ENCODE measurements at places on chromosomes 2 and 18.
A peak's percentile ranks its signal among the peaks of the same experiment; 100 is the strongest.

DNA sequence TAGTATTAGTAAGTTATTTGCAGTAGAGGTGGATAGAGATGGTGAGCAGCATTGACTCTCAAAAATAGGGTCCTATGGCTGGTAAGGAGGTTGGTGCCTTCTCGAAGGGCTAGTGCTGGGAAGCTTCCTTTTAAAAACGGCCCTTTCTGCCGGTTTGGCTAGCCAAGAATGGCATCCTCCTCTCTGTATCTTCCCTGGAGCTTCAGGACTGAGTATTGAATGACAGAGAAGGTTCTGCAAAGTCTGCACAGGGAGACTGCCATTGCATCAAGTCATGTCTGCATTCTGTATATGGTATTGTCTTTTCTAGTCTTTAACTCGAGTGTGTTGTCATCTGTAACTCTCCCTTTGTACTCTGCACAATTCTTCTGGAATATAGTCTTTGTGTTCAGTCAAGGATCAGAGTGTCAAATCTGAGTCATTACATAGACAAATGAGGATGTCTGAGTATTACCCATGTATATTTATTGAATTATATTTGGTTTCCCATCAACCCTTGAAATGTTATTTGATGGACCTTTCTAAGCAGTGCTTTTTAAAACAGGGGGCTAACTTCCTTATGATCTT is 1.1 kb downstream of the LDLRAD4 start:
- no peak for DNase-seq

GRCh38 chr2:120474486-120474885 is 128.6 kb downstream of the INHBB start:
- no peak for DNase-seq

DNA sequence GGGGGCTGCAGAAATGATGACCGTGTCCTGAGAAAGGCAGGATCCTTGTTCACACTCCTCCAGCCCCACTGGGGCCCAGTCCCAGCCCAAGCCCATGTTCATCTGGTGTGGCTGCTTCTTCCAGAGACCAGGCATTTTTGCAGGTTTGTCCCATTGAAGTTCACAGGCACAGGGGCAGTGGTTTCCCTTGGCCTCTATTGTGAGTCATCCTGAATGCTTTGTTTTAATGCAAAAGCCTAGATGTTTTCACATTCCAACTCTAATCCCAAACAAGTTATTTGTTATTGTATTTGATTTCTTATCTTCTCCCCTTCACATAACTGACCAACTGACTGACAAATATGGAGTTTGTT is 426.4 kb upstream of the ID2 start:
- DNase-seq = no peak

DNA sequence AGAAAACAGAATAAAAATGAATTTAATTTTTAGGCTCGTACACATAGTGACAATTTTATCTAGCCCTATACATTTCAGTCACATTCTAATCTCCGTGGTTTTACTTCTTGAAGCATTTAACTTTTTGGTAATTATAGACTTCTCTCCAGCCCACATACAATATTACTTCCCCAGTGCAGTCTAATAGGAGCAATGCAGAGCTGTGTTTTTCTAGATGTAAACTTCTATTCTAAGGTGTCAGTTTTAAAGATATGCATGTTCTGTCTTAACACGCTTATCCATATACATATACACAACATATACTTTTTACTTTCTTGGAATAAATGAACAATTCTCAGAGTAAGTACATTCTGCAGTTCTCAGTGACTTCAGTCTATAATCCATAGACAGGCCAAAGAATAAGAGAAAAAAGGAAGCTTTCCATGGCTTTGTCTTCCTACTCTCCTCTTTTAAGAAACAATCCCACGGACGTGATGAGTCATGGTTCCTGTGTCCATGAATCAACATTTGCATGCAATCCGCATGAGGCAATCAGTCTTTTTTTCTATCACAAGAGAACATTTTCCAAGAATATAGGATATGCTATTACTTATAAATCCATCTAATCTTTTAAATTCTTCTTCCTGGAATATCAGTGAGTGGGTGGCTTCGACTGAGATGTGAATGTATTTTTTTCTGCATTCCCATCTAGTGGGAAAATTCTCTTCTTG is 42.8 kb downstream of the CCDC102B start:
- DNase-seq = no peak

GRCh38 chr2:56784046-56784445 is 600.3 kb downstream of the CCDC85A start:
- DNase-seq = no peak

- peak; percentile 16 for DNase-seq
These were observed 20.7 kb downstream of the FOSL2 start for GRCh38 chr2:28413152-28413898.

DNA sequence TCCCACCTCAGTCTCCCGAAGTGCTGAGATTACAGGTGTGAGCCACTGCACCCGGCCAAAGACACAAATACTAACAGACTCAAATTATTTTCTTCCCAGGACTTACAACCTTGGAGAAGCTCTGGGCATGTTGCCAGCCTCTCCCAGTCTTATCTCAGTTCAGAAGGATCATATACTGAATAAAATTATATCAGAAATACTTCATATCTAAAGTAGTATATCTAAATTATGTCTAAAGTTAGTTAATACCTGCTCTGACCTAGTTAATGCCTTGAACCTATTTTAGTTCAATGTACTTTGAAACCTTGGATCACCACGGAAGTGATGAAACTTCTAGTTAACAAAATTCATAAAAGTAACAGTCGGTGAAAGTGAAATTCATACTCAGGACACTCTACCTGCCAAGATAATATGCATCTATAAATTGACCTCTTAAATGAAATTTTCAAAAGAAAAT is 34.4 kb upstream of the CYBRD1 start:
- DNase-seq = no peak

DNA sequence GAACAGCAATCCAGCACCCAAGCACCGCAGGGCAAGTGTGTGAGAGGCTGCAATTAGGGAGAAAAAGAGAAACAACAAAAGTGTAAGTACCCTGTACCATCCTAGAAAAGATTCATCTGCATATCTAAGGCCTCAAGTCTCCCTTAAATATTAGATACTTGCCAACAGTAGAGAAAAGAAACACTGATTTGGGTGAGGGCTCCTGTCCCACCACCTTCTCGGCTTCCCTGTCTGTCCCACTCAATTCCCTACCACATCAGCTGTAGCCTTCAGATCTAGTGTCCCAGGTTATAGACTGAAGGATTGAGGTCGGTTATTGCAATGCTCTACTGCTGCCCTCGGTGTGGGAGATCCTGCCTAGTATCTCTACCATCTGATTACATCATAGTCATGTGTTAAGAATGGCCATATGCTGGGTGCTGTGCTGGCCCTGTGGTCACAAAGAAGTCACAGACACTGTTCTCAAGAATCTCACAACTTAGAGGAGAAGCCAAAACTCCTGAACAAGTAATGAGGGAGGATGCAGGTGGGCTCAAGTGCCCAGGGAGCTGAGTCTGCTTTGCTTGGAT is 2.5 kb downstream of the RAX start:
- no peak for DNase-seq

DNA sequence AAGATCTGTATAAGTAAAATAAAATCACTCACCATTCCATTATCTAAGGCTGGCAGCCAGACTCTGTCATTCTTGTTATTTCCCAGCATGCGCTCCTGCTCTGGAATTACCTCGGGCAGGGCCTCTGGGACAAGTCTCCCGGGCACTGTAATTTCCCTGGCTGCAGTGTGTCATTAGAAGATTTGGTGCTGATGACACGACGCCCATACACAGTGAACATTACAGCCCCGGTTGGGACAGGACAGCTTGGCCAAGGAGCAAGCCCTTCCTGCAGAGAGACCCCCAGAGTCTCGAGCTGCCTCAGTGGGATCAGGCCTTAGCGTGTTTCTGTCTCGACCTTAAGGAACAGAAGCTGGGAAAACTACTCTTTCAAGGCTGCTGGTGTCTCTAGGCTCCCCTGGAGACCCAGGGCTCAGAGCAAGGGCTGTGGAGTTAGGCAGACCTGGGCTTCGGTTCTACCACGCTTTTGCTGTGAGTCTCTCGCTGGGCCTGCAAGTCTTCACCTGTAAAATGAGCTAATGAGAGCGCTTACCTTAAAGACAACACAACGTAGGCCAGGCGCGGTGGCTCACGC is 39.7 kb downstream of the SMAD7 start:
- DNase-seq = no peak

DNA sequence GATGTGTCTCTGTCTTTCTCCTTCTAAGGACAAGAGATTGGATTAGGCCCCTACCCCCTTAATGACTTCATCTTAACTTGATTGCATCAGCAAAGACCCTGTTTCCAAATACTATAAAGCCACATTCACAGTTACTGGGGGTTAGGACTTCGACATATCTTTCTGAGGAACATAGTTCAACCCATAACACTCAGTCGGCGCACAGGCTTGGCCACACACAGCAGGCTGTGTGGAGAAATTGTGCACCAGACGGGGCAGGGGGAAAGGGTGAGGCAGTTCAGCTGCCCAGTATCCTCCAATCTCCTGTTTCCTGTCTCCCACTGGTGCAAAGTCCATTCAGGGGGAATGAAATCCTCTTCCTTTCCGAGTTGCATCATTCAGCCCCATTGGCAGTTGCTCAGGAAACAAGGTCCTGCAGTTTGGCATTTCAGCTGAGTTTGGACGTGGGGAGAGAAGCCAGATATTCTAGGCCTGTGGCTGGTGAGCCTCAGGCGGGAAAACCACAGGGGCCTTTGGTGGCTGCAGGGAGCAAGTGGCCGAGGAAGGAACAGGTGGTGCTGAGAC is 9.4 kb upstream of the RAPGEF4 start:
- no peak for DNase-seq

DNA sequence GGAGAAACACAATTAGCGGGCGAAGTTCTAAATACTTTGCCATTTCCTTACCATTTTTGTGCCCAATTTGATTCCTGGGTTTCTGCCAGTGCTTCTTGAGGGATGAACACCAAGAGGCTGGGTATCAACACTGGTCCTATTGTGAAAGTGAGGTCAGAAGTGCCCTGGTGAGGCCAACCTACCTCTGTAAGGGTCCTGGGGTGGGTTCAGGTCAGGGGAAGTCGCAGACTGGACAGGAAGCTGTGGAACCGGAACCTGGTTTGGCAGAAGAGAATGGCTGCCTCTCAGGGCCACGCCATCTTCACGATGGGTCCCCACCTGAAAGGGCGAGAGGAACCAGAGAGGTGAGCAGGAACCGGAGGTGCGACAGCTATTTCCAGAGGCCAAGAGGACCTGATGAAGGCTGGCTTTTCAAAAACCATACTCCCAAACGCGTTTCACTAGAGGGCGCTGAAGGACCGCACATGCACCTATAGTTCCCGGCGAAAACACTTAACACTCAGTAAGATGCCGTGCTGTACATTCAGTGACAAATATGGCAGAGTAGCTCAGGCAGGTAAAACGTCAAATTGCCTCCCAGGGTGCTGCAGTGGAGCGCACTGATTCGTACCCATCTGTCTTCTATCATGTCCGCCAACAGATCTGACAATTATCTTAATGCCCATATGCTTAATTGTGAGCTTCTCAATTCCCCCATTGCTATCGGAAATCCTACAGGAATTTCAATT is 275.3 kb upstream of the CCDC68 start:
- peak; percentile 26 for DNase-seq

DNA sequence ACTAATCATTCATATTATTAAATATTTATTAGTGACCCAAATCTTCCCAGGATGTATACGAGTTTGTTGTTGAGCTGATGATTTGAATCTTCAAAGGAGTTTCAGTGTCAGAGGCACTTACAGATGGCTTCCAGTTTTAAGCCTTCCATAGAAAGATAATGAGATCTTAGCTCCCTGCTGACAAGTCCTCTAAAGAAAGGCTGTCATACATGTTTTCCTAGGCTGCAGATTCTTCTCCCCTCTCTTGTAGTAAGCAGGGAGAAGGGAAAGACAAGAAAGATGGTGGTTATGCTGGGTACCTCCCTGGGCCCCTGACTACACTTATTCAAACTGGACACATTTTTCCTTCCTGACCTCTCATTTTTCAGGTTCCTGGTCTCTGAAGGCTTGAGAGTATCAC is 8.1 kb upstream of the GAREM1 start:
- DNase-seq = no peak

DNA sequence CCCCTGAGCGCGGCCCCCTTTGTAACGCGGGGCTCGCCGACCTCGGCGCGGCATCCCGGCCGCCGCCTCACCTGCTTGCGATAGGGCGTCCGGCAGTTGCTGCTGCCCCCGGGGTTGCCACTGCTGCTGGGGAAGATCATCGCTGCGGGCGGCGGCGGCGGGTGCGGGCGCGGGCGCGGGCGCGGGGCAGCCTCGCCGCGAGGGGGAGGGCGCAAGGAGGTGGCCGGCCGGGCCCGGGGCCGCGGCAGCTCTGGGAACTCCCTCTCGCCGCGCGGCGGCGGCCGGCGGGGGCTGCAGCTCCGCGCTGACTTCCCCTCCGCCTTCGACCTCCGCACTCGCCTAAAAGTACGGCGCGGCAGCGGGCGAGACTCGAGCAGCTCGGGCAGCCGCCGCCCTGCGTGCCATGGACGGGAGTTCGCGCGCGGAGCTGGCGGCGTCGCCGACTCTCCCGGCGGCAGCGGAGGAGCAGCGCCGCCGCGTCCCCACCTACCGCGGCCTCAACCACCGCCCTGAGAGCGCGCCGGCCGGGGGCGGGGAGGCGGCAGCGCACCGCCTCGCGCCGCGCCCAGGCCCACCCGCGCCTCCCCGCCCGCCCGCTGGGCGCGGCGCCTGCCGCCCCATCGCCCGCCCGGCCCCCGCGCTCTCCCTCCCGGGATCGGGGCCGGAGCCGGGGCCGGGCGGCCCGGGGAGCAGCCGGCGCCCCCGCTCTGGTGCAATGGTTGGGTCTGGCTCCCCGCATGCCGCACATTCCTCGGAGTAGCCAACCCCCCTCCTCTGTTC is 86.0 kb downstream of the RBMS1 start:
- DNase-seq = peak; percentile 41

DNA sequence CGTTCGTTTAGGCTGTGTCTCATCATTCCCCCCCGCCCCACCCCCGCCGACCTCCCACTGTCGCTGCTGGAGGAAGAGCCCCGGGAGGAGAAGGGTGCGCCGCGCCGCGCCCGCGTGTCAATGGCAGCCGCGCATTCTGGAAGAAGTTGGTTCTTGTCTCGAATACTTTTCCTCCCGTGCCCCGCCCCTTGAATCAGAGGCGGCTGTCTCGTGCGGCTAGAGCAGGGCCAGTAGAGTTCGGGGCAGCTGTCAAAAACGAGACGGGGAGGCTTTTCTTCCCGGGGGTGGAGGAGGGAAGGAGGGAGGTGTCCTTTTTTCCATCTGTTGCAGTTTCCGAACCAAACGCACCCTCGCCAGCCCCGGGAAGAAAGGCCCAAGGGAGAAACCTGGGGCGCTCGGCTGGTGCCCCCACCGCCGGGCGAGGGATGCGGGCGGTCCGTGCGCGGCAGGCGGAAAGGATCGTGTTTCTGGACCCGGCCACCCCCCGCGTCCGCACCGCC is 410 bp upstream of the TGIF1 start:
- DNase-seq = no peak

- DNase-seq = peak; percentile 85
These were observed 15.7 kb downstream of the NDUFV2 start for GRCh38 chr18:9117980-9118841.

- no peak for DNase-seq
These were observed 424.2 kb downstream of the NRXN1 start for GRCh38 chr2:50607721-50608120.

DNA sequence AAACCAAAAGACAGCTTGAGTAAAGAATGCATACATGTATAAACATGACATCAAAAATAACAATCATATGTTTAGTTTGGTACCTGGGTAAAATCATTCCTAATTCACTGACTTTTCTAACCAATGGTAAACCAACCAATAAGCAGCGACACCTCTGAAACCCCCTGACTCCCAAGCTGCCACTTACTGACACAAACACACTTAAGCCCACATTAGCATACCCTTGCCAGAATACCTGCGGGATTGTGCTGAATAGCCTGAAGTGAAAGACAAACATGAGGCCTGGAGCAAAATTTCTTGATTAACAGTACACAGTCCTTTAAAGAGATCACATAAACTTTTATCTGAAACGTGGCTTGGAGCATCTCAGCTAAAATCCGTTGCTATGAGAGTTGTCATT is 902.9 kb downstream of the TMEM182 start:
- no peak for DNase-seq

Data from CD4-positive, alpha-beta T cell (primary cell).